ENCODE measurements at places on chromosomes 3 and 15.

GRCh38 chr3:119700269-119700919, 2.4 kb upstream of the CFAP91 start:
- no peak for DNase-seq

GRCh38 chr15:98272625-98273024, 312.1 kb downstream of the ARRDC4 start:
- no peak for DNase-seq

GRCh38 chr3:184889312-184889904, 77.4 kb downstream of the VPS8 start:
- DNase-seq = no peak

GRCh38 chr3:10557781-10558373, 52.5 kb upstream of the ATP2B2 start:
- no peak for DNase-seq

- no peak for DNase-seq
Measured at GRCh38 chr15:83720468-83720867, 66.5 kb downstream of the ADAMTSL3 start.

DNA sequence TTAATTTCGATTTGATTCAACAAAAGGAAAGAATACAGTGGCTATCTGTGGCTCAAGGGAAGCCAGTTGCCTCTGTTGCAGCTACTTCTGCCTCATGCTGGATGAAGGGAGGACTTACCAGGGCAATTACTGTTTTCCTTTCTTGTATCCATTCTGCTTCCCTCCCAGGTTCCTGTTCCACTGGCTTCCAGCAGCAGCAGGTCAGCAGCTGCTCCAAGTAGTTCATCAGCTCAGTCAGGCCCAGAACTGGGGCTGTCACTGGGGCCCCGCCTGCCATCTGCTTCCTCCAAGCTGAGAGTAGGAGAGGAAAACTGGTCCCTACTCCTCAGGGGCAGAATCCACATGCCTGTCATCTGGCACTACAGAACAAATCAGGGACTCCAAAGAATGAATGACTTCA, 48.6 kb upstream of the ULK4 start:
- no peak for DNase-seq

- no peak for DNase-seq
Measured at GRCh38 chr15:60006203-60006862, 2.2 kb downstream of the FOXB1 start.

GRCh38 chr3:32778389-32778788, 39.4 kb upstream of the TRIM71 start:
- no peak for DNase-seq

DNA sequence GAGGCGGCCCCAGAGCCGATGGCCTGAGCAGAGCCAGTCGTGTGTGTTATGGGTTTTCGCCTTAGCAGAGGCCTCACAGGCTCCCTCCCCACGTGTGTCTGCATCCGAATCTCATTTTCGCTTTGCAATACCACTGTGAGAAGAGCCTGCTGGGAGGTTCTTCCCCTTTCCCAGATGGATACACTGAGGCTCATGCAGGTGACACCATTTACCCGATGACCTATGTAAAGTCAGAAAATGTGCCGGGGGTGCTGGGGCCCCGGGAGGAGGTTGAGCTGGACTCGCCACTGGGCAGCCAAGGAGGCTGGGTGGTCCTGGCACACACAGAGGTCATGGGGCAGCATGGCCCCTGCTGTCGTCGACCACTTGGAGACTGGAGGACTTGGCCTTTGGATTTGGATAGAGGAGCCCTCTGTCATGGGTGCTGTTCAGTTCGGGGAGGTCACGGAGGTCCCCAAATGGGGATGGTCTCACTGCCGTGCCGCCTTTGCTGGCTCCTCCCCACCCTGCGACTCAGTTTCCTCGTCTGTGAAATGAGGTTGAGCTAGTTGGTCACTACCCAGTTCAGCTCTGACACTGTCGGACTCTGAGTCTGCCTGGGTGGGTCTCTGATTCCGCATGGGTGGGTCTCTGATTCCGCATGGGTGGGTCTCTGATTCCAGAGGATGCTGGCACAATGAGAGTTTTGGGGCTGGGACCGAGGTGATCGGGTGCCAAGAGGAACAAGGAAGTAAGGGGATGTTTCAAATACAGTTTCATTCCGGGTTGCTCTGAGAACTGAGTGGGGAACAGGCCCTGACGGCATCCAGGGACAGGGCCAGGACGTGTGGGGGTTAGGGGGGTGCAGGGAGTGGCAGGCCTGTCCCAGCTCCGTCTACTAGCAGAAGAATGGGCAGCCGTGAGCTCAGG, 23.2 kb upstream of the MUC4 start:
- no peak for DNase-seq

- DNase-seq = no peak
Measured at GRCh38 chr3:172454180-172454579, 5.9 kb upstream of the GHSR start.
